Activated T-helper 1 cell treated with anti-CD3 and anti-CD28 coated beads, Interleukin-12 subunit alpha, Interleukin-12 subunit beta, Interleukin-2, Interleukin-4 antibody, amounts not matched to agents 30 ng/mL and 10 ng/mL and 1 ng/mL, durations not matched to agents 14 hours and 24 hours and 36 hours (primary cell): ENCODE measurements at places on chromosomes 3 and 15. TPM values are rescaled to one million over a fixed set of nuclear protein-coding genes. Genes with fewer than 3 reads are reported as not detected.

- H3K4me1 ChIP-seq: no peaks in the 10 kb centered on the region
- H3K4me3 ChIP-seq: no peak overlapping the region
- H3K27me3 ChIP-seq: no peaks in the 10 kb centered on the region
- H3K27ac ChIP-seq: no peak overlapping the region
- no peaks in the 10 kb centered on the region for H3K36me3 ChIP-seq
These were observed 94.7 kb downstream of the OCA2 start for GRCh38 chr15:28004143-28005003.

DNA sequence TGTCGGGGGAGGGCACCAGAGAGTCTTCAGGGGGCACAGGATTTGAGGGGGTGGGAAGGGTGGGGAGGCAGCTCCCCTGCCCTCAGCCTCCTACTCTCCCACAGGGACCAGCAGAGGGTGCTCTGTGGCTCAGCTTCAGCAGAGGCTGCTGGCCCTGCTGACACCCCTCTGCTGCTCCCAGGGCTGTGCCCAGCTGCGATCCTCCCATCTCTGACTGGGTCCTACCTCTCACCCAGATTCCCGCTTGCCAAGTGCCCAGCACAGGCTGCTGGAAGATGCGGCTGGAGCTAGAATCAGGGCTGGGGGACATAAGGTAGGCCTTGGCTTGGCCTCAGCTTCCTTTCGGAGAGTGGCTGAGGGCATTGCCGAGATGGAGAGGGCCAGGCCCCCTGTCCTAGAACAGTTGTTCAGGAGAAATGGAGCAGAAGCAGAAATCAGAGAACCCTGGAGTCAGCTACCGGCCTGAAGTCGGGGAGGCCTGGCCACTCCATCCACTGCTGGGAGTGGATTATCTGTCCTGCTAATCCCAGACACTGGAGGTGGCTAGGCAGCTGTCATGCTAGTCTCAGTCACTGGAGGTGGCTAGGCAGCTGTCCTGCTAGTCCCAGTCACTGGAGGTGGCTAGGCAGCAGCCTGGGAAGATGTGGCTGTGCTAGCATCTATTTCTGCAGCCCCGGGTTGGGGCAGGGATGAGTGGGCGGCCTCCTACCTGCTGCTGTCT lies 3.9 kb downstream of the GRM2 start:
- peaks cover 8% of the 10 kb centered on the region for H3K4me1 ChIP-seq
- peaks cover 2% of the 10 kb centered on the region for H3K36me3 ChIP-seq
- no peak overlapping the region for H3K27ac ChIP-seq
- DNase-seq: no peak
- peaks cover 4% of the 10 kb centered on the region for H3K27me3 ChIP-seq
- H3K4me3 ChIP-seq: no peak overlapping the region

GRCh38 chr3:42308651-42309050 lies 42.7 kb upstream of the CCK start:
- H3K36me3 ChIP-seq: no peaks in the 10 kb centered on the region
- no peak overlapping the region for H3K4me3 ChIP-seq
- no peaks in the 10 kb centered on the region for H3K4me1 ChIP-seq
- DNase-seq: no peak
- H3K27me3 ChIP-seq: peaks cover 5% of the 10 kb centered on the region

DNA sequence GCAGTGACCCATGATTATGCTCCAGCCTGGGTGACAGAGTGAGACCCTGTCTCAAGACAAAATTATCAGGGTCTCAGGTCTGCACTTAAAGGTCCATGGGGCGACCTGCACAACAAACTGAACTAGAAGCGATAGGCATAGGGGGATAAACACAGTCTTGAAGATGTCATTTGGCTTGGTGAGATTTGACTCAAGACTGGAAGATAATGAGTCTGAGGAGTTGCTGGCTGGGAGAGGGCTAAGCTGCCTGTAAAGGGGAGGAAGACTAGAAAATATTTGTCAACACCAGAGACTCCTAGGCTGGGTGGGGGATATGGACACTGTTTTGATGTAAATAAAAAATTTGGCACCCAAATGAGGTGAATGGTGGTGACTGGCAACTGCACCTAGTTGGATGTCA lies 19.8 kb downstream of the GHRL start:
- peaks cover 41% of the 10 kb centered on the region for H3K4me1 ChIP-seq
- no peak for DNase-seq
- H3K27ac ChIP-seq: peak overlapping the region; percentile 76
- peak overlapping the region; percentile 4 for H3K4me3 ChIP-seq
- H3K36me3 ChIP-seq: peaks cover 44% of the 10 kb centered on the region

GRCh38 chr15:78654272-78654671 lies 13.3 kb upstream of the CHRNB4 start:
- peaks cover 4% of the 10 kb centered on the region for H3K27me3 ChIP-seq
- no peak overlapping the region for H3K4me3 ChIP-seq
- H3K36me3 ChIP-seq: no peaks in the 10 kb centered on the region
- no peaks in the 10 kb centered on the region for H3K4me1 ChIP-seq
- DNase-seq: no peak
- H3K27ac ChIP-seq: no peak overlapping the region

The ERICH6 gene
- not detected in 2 replicates for total RNA-seq

The CYP8B1 gene
- not detected in 2 replicates for total RNA-seq

The SCN5A gene
- not detected in 2 replicates for total RNA-seq
